ENCODE measurements at places on chromosomes 4 and X. TPM values are rescaled to one million over a fixed set of nuclear protein-coding genes. Genes with fewer than 3 reads are reported as not detected.

Gene PPP4R3C
- total RNA-seq = not detected

DNA sequence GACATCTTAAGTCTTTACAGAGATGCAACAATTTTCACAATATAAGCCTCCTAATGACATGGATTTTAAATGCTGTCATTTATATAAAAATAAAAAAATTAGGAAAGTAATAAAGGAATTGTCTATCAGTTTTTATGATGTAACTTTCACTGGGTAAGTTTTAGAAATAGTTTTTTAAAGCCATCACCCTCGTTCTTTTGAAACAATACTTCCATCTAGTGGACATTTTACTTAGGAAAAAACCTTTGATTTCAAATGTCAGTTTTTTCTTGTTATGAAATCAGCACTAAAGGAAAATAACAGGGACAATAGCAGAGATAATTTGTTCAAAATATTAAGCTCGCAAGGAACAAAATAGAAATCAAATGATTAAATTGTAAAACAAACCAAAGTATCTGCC, 24.3 kb upstream of the NDNF start:
- DNase-seq = no peak

GRCh38 chr4:183347146-183347545, 24.9 kb upstream of the CLDN24 start:
- DNase-seq = no peak

Gene CNGA1
- not detected for total RNA-seq

GRCh38 chr4:40065010-40065409, 8.4 kb downstream of the N4BP2 start:
- DNase-seq = no peak

Gene USP51
- 5.2 TPM for total RNA-seq

Gene TIMM8A
- 18.6 TPM for total RNA-seq

- no peak for DNase-seq
These were observed at the start of gene CDX4 for GRCh38 chrX:73446831-73447230. TSS of gene CDX4 (plus strand) at chrX:73447053. CDS start at chrX:73447254, 201 bp downstream.

- no peak for DNase-seq
These were observed 36.0 kb downstream of the HTR2C start for GRCh38 chrX:114619874-114620273.

Gene MAGEA4
- not detected for total RNA-seq

DNA sequence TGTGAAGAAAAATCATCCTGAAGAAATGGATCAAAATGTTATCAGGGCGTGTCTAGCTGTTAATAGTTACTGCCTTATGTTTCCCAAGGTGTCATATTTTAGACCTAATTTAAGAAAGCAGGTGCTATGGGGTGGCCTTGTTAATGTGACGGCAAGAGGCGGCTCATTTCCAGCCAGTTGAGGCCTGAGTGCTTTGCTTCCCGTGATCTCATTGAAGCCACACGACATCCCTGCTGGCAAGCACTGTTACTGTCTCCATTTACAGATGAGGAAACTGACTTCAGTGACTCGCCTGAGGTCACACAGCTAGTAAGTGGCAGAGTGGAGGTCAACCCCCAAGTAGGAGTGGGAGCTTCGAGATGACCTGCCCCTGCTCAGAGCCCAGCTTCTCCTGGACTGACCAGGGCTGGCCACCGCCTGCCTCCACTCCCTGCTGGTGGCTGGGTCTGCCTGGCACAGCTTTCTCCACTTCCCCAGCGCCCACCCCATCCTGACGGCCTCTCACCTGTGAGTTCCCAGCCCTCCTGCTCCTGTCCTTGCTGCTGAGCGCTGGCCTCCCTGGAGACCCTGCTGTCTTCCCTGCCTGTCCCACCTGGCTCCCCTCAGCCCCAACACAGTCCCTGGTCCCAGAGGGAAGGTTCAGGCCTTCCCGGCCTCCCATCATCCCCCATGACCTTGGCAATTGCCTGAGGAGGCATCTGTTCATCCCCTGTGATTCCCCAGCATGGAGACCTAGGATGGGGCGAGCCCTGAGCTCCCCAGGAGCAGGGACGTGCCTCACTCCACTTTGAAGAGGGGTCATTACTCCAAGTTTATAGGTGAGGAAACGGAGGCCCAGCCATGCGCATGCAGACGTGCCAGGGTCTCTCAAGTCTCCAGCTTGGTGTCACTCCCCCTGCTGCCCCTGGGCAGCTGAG, 47.7 kb upstream of the SORCS2 start:
- DNase-seq = peak; percentile 46

Gene DLG3
- total RNA-seq = 20.8 TPM

Gene SERTM2
- total RNA-seq = not detected

- peak; percentile 79 for DNase-seq
These were observed 691 bp upstream of the IGFBP7 start for GRCh38 chr4:57110640-57111511.

DNA sequence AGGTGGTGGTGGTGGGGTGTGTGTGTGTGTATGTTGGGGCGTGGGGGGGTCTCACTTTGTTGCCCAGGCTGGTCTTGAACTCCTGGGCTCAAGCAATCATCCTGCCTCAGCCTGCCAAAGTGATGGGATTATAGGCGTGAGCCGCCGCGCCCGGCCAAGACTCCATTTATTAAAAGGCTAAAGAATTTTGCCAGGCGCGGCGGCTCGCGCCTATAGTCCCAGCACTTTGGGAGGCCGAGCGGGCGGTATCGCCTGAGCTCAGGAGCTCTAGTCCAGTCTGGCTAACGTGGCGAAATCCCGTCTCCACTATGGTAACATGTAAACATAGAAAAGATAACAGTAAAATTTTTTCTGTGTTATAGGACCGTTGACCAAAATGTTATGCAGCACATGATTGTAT, 3.7 kb upstream of the UBA1 start:
- peak; percentile 54 for DNase-seq

- DNase-seq = no peak
These were observed 81.0 kb upstream of the SMARCAD1 start for GRCh38 chr4:94126669-94127068.

- peak; percentile 24 for DNase-seq
These were observed 196.6 kb downstream of the PRDM5 start for GRCh38 chr4:120725639-120726580.

Gene USP17L21
- total RNA-seq = not detected

DNA sequence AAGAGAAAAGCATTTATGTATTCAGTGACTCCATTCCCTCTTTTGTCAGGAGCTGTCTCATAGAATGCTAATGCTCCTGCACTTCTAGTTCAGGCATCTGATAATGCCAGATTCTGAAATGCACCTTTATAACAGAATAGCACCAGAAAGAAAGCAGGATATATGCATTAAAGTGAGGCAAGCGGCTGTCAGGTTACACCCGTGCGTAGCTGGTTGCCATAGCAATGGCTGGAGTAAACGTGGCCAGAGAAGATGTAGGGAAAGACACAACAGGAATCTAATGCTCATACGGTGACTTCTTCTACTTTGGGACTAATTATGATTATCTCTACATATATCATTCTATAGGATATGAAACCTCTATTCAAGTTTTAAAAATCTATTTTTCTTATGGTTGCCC, 5.9 kb downstream of the EMCN start:
- DNase-seq = no peak

GRCh38 chr4:103478734-103479133, 241.1 kb downstream of the TACR3 start:
- DNase-seq = no peak

Gene MND1
- total RNA-seq = 0.54 TPM

- no peak for DNase-seq
These were observed 6.2 kb upstream of the MGAT4D start for GRCh38 chr4:140504261-140504660.

GRCh38 chr4:36317721-36318120, 36.3 kb downstream of the DTHD1 start:
- no peak for DNase-seq

Gene FGA
- 2.1 TPM for total RNA-seq

DNA sequence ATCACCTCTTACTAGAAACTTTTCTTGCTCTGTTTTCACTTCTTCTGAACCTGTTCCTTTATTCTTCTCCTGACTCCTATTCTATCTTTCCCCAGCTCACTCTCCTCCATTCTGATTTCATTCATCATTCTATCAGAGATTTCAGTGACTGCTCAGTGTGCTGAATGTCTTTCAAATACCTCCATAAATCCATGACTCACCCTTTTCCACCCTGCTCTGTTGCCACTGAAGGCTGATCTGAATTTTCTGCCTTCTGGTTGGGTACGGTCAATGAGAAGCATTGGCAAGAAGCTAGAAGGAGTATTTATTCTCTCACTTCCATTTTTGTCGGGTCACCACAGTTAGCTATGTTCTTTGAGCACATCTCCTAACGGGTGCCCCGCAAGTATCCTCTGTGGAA, 265.9 kb downstream of the CBLL2 start:
- DNase-seq = no peak

DNA sequence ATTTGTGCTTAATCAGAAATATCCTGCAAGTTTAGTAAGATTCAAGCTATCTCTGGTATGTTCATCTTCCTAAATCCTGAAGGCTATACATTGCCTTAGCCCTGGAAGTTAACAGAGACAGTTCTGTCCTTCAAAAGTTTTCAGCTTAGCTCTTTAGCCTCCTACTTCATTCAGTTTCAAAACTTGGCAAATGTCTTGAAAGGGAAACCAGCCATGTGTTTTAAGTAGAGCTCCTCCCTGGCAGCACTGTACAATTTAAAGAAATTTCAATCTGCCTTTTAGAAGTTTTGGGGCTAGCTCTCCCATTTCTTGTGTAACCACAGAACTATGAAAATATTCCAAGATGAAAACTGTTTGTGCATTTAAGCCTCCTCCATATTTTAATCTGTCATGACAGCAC, 47.0 kb downstream of the FANCB start:
- no peak for DNase-seq

GRCh38 chr4:165027762-165028402, 3.9 kb upstream of the TRIM60 start:
- no peak for DNase-seq

Gene FOXR2
- total RNA-seq = not detected

Gene TMSB15A
- total RNA-seq = 0.71 TPM

GRCh38 chrX:68901519-68901918, 72.7 kb downstream of the EFNB1 start:
- no peak for DNase-seq

DNA sequence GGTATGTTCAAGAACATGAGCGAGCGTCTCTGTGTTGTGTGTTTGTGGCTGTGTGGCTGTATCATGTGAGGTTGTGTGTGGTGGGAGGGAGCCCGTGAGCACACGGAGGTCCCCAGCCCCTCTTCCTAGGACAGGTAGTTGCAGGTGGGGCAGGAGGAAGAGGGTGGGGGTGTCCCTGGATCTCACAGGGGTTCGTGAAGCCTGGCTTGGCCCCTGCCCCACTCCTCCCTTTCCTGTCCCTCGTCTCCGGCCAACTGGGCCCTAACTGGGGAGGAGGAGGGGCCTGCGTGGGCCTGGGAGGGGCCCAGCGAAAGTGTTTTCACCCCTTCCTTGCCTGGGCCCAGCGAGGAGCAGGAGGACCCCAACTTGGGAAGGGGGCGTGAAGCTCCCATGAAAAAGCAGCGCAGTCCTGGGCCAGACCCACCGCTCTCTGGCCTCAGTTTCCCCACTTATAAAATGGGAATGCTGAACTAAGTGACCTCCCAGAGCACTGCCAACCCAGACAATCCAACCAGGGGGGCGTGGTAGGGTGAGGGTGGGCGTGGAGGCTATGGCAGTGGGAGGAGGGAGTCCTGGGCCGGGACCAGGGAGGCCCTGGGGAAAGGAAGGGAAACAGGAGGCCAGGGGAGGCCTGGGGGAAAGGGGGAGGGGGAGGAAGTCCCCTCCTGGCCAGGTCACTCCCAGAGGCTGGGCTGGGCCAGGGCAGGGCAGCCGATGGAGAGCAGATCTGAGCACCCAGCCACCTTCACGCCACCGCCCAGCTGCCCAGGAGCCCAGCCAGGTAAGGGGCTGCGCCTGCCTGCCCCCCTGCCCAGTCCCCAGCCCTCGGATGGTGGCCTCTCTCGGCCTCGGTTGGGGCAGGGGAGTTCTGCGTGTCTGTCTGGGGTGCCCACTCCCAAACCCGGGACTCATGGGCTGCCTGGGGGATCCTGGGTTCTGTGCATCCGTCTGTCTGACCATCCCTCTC, at the start of gene AVPR2:
TSS of gene AVPR2 (plus strand) at position 683 of the 967 bp plus-strand sequence. CDS start 473 bp downstream, outside the sequence.
- peak; percentile 81 for DNase-seq

GRCh38 chr4:68599150-68599549, 23.0 kb upstream of the UGT2B17 start:
- no peak for DNase-seq

Gene TMEM271
- total RNA-seq = not detected

- no peak for DNase-seq
These were observed 46.0 kb upstream of the NFKB1 start for GRCh38 chr4:102454981-102455685.

DNA sequence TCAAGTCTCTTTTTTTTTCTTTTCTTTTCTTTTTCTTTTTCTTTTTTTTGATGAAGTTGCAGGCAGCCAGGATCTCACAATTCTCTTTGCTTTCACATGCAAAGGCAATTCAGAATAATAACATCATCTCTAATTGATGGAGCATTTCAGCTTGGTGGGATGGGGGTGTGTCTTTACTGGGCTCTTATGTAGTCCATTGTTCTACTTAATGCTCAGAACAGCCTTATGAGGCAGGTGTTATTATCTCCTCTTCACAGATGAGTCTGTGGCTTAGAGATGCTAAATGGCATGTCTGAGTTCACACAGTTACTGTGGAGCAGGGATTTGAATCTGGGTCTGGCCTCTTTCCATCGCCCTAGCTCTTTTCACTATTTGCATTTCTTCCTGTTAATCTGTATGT, 70.2 kb downstream of the TRPC5 start:
- no peak for DNase-seq

Gene SNX12
- 46.8 TPM for total RNA-seq

- no peak for DNase-seq
These were observed 1.1 kb upstream of the GTPBP6 start for GRCh38 chrX:319579-320125.

Gene SMAD1
- 8.3 TPM for total RNA-seq

DNA sequence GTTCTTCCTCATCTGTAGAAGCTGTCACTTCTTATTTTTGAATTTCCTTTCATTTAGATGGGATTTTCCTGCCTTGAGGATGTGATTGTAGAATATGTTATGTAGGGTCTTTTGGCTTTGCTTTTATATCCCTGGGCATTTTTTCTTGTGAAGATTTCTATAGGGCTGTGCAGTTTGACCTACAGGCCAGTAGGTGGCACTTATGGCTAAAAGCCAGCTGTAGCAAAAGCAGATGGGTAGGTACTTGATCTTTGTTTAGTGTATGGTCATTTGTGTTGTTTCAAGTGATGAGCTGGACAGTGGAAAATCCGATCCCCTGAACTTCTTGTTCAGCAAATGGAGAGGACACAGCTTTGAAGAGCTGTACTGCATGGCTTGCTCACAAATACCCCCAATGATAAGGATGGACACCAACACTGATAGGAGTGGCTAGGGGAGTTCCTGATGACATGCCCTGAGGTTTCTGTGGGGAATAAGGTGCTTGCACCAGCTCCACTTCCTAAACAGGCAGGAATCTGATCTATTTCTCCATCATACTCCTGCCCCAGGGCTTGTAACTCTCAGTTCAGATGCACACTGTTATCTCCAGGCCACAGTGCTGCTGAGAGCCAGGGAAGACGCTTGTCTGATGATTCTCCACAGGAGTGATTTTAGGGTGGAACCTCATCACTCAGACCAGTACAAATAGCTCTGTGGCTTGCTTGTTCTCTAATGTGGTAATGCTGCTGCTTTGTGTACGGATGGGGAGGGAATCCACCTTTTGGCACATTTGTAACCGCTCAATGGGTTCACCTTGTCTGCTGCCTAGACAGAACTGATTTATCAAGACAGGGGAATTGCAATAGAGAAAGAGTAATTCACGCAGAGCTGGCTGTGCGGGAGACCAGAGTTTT, 417.1 kb upstream of the MAGEB16 start:
- DNase-seq = no peak

- no peak for DNase-seq
These were observed 22.1 kb downstream of the CPEB2 start for GRCh38 chr4:15024386-15024785.

Gene BMX
- total RNA-seq = 5.9 TPM

Data from right cardiac atrium (tissue), 5 donors.